ENCODE measurements at places on chromosomes 16 and 17.

- DNase-seq = no peak
These were observed 36.0 kb downstream of the NKD1 start for GRCh38 chr16:50584033-50584722.

DNA sequence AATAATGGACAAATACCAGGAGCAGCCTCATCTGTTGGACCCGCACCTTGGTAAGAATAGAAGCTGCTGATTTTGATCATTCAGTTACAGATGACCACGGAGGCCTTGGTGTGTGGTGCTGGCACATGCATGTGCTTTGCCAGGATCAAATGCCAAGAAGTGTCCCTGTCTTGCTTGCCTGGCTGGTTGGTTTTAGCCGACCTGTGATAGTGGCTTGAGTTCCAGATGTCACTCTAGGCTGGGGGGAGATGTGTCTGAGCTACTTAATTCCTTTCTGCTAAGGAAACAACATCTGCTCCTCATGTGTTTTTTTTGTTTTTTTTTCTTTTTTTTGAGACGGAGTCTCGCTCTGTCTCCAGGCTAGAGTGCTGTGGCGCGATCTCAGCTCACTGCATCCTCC is 4.3 kb downstream of the TBCD start:
- DNase-seq = no peak

GRCh38 chr17:15250135-15250860 is 14.8 kb downstream of the PMP22 start:
- DNase-seq = no peak

GRCh38 chr16:50812876-50813466 is 71.1 kb downstream of the CYLD start:
- DNase-seq = no peak

DNA sequence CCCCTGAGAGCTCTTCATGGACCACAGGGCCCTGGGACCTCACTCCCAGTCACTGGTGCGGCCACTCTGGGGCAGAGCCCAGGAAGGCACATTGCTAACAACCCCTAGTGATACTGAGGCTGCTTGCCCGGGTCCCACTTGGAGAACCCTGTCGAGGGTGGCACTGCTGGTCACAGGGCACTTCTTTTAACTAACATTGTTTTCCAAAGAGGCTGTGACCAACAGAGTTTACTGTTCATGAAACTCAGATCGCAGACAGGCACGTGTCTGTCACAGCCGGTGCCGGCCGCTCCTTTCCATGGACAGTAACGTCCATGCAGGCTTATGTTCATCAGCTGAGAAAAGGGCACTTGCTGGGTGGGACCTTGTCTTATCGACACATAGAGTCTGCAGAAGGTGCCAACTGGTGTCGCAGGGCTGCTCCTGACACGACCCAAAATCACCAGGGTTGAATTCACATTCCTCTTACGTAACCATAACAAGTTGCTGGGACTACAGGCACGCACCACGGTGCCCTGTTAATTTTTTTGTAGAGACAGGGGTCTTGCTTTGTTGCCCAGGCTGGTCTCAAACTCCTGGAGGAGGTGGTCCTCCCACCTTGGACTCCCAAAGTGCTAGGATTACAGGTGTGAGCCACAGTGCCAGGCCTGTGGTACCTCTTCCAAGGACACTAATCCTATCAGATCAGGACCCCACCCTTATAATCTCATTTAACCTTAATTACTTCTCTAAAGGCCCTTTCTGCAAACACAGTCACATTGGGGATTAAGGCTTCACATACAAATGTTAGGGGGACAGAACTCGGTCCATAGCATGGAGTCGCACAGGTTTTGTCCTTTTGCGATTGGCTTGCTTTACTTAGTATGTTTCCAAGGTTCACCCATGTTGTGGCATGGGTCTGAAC is 1.2 kb upstream of the ZC3H18 start:
- DNase-seq = no peak

DNA sequence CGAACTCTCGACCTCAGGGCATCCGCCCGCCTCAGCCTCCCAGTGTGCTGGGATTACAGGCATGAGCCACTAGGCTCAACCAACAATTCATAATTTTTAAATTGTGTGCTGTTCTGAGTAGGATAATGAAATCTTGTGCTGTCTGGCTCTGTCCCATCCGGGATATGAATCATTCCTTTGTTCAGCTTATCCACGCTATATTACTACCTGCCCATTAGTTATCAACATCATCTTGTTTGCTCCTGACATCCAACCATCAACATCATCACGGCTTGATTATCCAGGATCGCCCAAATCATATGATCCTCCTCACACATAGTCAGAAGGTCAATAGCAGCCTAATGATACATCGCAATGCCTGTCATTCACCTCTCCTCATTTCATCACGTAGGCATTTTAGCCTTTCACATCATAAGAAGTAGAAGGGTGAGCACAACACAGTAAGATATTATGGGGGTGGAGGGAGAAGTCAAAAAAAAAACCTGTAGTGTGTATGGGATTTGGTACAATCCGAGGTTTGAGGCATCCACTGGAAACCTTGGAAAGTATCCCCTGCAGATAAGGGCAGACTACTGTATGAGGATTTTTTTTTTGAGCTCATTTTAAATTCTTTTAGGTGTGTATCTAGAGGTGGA is 77.0 kb upstream of the SIAH1 start:
- DNase-seq = no peak

DNA sequence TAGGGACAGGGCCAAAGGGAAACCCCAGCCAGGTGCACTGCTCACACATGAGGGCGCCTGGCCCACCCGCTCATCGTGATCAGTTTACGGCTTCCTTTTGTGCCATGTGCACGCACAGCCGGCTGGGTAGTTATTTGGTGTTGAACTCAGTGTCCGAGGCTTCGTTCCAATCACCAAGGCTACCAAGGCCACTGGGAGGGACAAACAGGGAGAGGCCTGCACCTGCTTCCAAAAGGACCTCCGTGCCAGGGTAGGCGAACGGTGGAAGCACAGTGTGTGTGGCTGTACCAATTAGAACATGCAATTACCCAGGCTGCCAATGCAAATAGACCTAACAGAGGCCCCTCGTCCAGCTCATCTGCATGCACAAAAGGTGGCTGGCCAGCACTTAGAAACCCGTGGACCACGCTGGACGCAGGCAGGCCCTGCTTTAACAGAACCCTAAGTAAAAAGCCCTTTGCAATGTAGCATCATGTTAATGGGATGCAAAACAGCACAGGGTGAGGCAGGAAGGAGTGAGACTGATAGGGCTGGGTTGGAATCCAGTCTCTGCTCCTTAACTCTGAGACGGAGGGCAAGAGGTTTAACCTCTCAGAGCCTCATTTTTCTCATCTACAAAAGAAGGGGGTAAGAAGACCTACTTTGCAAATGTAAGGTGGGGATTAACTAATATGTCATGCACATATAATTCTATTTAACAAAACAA is 204.0 kb downstream of the XYLT1 start:
- DNase-seq = peak; percentile 64

GRCh38 chr16:68470461-68471150 is 22.3 kb upstream of the SMPD3 start:
- peak; percentile 42 for DNase-seq

GRCh38 chr17:56173958-56174835 is 20.9 kb downstream of the ANKFN1 start:
- DNase-seq = no peak

- DNase-seq = no peak
These were observed 30.9 kb upstream of the RMI2 start for GRCh38 chr16:11314309-11314894.

DNA sequence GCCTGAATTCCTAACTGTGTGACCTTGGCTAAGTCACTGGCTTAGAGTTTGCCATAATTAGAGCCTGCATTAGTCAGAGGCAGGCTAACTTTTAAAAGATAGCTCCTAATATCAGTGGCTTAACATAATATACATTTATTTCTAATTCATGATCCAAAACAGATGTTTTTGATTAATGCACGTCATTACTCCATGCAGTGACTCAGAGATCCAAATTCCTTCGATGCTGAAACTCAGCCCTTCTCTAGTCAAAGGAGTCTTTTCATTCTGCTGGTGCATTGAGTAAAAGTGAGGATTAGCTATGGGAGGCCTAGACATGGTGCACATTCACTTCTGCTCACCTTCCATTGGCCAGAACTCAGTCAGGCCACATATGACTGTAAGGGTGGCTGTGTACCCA is 49.8 kb downstream of the IRX3 start:
- no peak for DNase-seq

- DNase-seq = no peak
These were observed 2.5 kb downstream of the AQP8 start for GRCh38 chr16:25219070-25219737.

- DNase-seq = no peak
These were observed 248.3 kb upstream of the CIBAR2 start for GRCh38 chr16:85360323-85361277.

DNA sequence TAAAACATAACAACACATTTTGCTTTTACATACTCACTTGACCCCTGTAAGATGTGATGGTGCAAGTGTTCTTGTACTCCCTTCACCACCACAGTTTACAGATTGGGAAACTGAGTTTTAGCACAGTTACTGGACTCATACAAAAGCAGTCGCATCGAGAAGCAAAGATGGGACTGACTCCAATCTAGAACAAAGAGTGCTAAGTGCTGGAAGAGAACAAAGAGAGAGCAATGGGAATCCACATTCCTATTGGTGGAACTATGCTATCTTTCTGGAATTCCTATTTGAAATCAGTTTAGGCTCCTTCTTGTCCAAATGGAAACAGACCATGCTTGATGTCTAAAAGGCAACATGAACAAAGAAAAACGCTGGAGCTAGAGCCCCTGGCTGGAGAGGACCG is 9.1 kb downstream of the TOM1L2 start:
- DNase-seq = peak; percentile 35

GRCh38 chr17:30821871-30822723 is 2.4 kb downstream of the CRLF3 start:
- no peak for DNase-seq

- no peak for DNase-seq
These were observed 274.2 kb upstream of the MYOCD start for GRCh38 chr17:12391468-12391867.

- no peak for DNase-seq
These were observed 9.7 kb downstream of the RHBDL3 start for GRCh38 chr17:32275060-32276042.

GRCh38 chr16:75089486-75090202 is 26.9 kb downstream of the LDHD start:
- DNase-seq = no peak

- no peak for DNase-seq
These were observed 30.5 kb downstream of the TMEM98 start for GRCh38 chr17:32958418-32958817.

GRCh38 chr17:60335289-60335688 is 56.6 kb downstream of the USP32 start:
- no peak for DNase-seq

- no peak for DNase-seq
These were observed 8.6 kb downstream of the SARM1 start for GRCh38 chr17:28379814-28380801.

GRCh38 chr17:9272501-9273200 is 251.3 kb downstream of the NTN1 start:
- DNase-seq = no peak

GRCh38 chr17:64390044-64390443 is 616 bp downstream of the PECAM1 start:
- no peak for DNase-seq

GRCh38 chr16:67163999-67164558 is 466 bp upstream of the HSF4 start:
- peak; percentile 42 for DNase-seq

DNA sequence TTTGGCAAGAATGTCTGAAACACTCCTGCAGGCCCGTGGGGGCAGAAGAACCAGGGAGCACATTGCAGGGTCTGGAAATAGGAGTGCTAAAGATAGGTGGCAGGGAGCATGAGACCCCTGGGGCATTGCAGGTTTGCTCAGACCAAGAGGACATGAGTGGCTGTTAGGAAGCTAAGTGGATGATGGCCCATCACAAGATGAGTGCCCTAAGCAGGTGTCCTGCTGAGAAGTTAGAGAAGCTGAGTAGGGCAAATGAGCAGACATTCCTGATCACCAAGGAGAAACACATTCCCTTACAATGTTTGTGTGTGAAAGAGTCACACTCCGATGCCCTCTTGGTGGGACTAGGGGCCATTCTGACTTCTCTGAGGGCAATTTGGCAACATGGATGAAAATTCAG is 9.9 kb downstream of the MLYCD start:
- DNase-seq = no peak

GRCh38 chr17:80446645-80447405 is 29.6 kb downstream of the NPTX1 start:
- no peak for DNase-seq

- no peak for DNase-seq
These were observed 6.4 kb downstream of the HAS3 start for GRCh38 chr16:69111876-69112230.

- no peak for DNase-seq
These were observed 32.8 kb downstream of the TANC2 start for GRCh38 chr17:62998665-62999393.

GRCh38 chr16:79370736-79371135 is 229.8 kb downstream of the MAF start:
- no peak for DNase-seq

DNA sequence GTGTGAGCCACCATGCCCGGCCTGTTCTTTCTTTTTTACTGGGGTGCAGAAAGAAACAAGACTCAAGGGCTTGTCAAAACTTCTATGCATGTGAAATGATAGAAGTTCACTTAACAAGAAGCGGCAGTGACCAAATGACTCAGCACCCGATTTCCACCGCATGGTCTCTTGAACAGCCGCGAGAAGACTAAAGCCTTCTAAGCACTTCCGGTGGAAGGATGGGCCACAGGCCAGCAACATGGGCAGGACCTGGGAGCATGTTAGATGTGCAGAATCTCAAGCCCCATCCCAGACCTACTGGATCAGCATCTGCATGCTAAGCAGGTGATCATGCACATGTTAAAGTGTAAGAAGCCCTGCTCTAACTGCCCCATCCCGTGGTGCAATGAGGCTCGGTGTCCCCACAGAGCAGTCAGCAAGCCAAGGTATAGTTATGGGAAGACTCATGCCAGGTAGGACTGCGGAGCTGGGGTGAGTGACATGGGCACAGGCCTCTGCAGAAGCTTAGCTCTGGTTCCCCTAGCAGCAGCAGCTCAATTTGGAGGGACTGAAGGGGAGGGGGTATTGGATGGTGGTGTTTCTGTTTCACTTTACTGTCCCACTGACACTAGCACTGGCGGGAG is 88.5 kb upstream of the HNF1B start:
- DNase-seq = no peak

DNA sequence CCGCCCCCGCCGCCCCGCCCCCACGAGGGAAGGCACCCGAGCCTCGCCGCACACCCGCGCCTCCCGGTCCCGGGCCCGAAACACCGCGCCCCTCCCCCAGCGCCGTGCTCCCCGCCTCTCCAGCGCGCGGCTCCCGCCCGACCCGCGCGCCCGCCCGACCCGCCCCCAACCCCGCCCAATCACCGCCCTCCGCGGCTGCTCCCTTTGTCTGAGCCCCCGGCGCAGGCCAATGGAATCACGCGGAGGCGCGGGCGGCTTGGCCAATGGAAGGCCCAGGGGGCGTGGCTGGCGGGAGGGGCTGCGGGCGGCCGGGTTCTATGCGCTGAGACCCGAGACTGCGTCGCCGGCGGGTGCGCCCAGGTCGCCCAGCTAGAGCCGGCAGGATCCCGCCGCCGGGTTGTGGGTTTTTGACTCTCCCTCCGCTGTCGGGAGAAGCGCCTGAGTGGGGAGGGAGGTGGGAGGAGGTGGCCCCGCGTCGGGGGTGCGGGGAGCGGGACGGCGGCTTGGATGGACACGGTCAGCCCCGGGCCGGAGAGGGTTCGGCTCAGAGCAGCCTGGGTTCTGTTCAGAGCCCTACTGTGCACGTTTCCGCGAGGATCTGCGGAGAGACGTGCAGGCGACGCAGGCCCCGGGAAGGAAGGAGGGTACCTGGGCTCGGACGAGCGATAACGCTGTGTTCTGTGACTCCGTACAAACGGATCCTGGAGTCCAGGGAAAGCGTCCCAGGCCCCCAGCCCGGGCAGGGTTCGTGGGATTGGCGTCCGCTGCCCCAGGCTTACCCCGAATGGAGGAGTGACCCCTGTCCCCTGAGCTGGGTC is 49.0 kb upstream of the BAHCC1 start:
- DNase-seq = peak; percentile 97

Data from midbrain (tissue), 1 donor.